ENCODE measurements at places on chromosomes 7 and 10.
A peak's percentile ranks its signal among the peaks of the same experiment; 100 is the strongest.

DNA sequence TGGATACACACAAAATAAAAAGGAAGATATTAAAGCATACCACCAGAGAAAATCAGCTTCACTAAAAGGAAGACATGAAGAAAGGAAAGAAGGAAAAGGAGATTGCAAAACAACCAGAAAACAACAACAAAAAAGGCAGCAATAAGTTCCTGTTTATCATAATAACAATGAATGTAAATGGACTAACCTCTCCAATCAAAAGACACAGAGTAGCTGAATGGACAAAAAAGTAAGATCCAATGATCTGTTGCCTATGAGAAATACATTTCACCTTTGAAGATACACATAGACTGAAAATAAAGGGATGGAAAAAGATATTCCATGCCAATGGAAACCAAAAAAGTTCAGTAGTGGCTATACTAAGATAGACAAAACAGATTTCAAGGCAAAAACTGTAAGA is 30.3 kb upstream of the FAM171A1 start:
- DNase-seq, result no peak

- no peak for DNase-seq
Observed at GRCh38 chr7:75943864-75944263, 28.9 kb downstream of the POR start.

DNA sequence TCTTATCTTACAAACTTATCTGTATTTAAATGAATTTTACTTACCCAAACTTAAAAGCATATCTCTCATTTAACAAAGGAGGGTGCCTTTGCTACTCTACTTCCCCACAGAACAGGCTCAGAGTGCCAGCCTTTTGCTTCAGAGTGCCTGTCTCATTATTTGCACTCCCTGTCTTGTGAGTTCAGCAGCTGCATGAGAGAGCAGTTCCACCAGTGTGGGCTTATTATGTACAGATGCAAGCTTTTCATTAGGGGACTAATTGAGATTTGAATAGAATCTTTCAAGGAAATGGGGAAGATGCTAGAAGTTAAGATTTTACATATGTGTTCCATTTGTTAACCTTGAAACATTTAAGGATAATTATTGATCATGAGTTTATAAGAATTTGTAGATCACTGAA is 310.2 kb upstream of the LRRN3 start:
- no peak for DNase-seq

- no peak for DNase-seq
Observed at GRCh38 chr10:72043016-72043834, 45.1 kb downstream of the SPOCK2 start.

GRCh38 chr7:1642291-1642731 is 27.8 kb upstream of the ELFN1 start:
- peak; percentile 66 for DNase-seq

DNA sequence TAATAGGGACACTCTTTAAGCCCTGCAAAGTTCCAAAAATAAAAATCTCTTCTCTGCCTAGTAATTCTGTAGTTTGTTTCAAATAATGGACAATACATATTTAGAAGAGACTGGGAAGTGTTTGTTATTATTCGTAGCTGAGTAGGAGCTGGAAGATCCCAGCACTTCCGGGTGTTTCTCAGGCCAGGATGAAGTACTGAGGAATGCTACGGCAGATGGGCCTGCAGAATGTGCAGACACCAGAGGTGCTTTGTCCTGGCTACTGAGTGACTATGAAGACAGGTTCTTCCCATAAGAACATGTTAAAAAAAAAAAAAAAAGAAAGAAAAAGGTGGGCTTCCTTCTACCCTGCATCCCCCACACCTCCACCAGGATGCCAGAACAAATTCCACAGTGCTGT is 36.1 kb downstream of the ETV1 start:
- DNase-seq, result no peak

- no peak for DNase-seq
Observed at GRCh38 chr10:54559498-54559897, 241.5 kb downstream of the PCDH15 start.

GRCh38 chr7:36360244-36360643 is 29.4 kb upstream of the ANLN start:
- DNase-seq, result no peak

DNA sequence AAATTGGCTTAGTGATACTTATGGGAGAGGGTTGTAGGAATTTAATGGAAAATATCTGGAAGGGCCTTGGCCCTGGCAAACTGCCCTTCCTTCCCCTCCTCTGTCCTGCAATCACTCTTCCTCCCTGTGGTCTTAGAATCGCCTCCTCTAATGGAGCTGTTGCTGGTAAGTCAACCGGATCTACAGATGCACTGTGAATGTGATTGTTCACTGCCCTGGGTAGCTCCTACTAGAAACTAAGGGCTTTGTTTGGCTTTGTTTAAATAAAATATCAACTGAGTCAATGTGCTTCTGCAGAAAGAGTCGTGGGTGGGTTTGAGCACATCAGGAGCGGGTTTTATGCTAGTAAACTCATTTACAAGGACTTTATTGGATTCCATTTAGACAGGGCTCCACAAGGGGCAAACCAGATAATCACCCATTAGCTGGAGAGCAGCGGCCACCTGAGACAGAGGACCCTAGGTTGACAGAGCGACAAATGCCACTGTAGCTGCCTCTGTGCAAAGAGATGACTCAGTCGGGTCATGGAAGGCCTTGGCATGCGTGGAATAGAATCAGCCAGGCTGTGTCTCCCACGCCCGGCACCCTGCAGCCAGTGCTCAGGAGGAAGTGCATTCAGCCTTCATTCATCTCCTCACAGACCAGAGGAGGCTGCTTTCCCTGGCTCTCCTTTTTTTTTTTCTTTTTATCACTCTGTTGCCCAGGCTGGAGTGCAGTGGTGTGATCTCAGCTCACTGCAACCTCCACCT is 97.9 kb downstream of the GAD2 start:
- DNase-seq, result no peak

- DNase-seq, result no peak
Observed at GRCh38 chr7:26468625-26469024, 177.0 kb downstream of the SNX10 start.

GRCh38 chr10:52637592-52637991 is 135.0 kb downstream of the MBL2 start:
- no peak for DNase-seq

DNA sequence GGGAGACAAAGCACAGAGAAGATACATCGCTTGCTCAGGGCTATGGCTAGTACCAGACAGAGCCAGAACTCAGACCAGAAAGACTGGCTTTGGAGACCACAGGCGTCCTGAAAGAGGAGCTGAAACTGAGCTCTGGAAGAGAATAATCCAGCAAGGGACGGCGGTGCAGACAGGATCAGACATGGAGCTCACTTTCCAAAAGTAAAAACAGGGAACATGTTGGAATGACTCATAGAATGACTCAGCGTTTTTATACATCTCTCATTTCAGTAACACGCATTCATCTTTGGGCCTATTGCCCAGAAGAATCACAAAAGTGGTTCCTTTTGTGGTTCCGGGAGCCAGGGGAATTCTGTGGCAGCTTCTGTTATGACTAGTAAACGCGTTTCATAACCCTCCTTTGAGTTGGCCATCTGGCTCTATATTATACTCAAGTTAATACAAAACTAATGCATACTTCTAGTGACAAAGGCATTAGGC is 37.2 kb downstream of the PLEKHS1 start:
- DNase-seq, result no peak

GRCh38 chr7:26278770-26279169 is 12.9 kb upstream of the SNX10 start:
- no peak for DNase-seq

GRCh38 chr7:155234158-155234492 is 63.6 kb upstream of the INSIG1 start:
- no peak for DNase-seq

GRCh38 chr7:158266426-158266816 is 321.2 kb downstream of the PTPRN2 start:
- no peak for DNase-seq

- no peak for DNase-seq
Observed at GRCh38 chr7:49631960-49632359, 141.5 kb upstream of the VWC2 start.

DNA sequence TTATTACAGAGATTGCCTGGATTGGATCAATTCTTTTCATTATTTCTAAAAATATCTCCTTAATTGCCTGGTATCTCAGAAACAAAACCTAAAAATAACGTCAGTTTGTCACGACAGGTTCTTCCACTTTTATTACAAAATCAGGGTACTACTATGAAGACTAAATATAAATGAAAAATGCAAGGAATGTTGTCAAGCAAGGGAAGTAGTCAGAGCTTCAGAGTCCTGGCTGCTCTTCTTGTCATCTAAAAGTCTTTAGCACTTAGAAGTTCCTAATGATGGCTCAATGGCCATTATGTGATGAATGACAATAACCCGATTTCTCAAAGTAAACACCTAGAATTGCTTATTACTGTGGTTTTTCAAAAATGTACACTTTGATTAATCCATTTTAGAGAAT is 192.2 kb downstream of the SEMA3A start:
- no peak for DNase-seq

DNA sequence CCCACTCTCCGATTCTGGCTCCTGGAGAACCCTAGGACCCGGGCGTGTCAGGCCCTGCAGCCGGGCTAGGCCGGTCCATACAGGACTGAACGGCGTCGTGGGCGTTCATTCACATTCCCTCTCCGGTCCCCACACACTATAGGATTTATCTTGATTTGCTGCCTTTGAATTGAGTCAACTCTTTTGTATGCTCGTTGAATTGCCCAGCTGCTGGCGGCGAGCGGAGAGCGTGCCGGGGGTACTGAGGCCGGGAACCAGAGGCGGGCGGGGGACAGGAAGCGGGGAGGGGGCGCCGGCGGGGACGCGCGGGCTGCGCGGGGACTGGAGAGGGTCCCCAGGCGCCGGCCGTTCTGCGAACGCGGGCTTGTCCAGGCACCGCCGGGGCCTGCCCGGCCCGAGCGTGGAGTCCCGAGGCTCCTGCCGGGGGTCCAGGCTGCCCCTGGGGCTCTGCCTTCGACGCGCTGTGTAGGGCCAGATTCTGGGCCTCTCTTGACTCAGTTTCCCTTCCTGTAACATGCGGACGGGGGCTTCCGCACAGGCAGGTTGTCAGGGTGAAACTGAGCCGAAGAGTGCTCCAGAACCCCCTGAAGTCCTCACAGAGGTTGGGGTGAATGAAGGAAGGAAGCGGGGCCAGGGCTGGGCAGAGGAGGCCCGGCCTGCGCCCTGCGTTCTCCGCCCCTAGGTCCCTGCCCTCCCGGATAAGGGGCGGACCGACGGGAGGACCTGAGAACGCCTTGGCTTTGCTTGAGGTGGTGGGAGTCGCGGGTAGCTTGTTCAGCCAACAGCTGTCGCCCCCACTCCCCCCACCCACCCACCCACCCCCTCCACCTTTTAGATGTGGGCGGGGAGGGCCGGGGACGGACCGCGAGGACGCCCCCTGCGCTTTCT is 769 bp upstream of the ELFN1 start:
- peak; percentile 70 for DNase-seq

GRCh38 chr7:75958802-75959543 is 35.4 kb downstream of the TMEM120A start:
- DNase-seq, result no peak

DNA sequence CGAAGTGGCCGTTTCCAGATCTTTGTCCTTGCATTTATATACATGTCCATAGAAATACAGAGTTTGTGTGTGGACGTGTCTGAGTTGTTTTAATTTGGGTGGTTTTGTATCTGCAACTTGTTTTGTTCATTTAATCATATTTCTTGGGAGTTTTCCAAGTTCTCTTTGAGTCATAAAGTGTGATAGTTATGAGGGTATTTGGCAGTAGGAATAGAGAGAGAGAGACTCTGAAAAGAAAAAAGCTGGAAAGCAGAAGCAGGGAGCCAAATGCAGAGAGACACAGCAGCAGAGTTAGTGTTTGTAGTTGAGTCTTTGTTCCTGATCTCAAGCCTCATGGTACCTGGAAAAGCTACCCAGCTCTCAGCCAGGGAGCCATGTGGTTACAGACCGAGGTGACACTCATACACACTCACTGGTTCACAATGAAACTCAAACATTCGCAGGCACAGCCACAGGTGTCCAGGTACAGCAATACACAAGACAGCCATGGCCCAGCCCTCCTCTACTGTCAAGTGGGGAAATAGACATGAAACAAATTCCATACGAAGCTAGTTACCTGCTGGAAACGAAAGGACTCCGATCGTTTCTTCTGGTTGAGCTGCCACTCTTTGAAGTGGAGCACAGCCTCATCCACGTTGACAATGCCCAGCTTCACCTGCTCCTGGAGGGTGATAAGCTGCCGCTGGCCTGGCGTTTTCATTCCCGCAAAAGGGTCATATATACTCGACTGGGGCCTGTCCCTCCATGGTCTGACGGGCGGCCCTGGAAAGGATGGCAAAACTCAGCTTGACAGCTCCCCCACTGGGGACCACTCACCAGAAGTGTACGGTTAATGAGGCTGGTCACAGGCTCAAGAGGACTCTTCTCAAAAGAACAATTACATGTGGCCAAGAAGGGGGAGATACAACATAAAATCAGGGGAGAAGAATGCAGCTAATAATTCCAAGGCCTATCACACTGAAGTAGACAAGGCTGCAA is 33.3 kb upstream of the TM9SF3 start:
- DNase-seq, result no peak

GRCh38 chr7:96915029-96915428 is 90.3 kb upstream of the DLX6 start:
- no peak for DNase-seq

- DNase-seq, result no peak
Observed at GRCh38 chr7:937856-938484, 16.5 kb downstream of the ADAP1 start.

DNA sequence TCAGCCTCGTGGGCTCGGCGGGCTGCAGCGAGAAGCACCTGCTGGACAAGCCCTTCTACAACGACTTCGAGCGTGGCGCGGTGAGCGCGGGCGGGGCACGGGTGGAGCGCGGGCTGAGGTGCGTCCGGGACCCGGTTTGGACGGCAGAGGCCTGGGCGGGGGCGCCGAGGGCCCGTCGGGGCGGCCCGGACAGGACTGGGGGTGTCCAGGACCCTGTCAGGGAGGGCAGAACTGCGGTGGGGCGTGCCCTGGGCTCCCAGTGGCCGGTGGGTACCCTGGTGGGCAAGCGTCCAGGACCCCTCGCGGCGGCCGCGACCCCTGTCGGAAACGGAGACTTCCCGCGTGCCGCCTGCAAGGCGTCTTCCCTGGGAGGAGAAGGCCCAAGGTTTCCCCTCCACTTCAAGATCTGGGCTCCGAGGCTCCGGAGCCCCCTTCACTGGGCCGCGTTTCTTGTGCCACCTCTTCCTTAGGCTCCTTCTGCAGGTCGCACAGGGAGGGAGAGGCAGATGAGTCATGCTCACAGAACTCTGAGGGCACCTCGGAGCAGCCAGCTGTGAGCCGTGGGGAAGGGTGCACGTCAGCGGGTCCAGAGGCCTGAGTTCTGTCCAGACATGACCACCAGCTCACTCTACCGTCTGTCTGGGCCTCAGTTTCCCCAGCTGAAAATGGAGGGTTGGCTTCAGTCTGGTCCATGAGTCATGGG is 485 bp downstream of the ALOX5 start:
- no peak for DNase-seq

GRCh38 chr7:153550173-153550572 is 502.0 kb upstream of the DPP6 start:
- no peak for DNase-seq

DNA sequence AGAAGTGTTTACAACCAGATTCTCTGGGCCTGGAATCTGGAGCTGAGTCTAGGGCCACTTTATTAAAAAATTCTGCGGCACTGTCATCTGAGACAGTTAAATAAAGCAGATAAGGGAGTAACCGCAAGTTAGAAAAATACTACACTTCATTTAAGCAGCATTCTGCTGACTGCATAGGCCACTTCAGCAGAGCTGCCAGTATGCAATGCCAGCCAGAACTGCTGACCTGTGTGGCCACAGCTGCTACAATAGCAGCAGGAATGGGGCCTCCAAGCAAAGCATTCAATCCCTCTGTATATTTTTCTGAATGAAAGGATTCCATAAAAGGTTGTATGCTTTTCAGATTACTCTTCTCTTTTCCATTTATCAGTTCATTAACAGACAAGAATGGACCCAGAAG is 136.0 kb downstream of the COL28A1 start:
- DNase-seq, result no peak

Measured in type B pancreatic cell (in vitro differentiated cells).